ENCODE measurements at places on chromosomes 2 and 18.
A peak's percentile ranks its signal among the peaks of the same experiment; 100 is the strongest.

DNA sequence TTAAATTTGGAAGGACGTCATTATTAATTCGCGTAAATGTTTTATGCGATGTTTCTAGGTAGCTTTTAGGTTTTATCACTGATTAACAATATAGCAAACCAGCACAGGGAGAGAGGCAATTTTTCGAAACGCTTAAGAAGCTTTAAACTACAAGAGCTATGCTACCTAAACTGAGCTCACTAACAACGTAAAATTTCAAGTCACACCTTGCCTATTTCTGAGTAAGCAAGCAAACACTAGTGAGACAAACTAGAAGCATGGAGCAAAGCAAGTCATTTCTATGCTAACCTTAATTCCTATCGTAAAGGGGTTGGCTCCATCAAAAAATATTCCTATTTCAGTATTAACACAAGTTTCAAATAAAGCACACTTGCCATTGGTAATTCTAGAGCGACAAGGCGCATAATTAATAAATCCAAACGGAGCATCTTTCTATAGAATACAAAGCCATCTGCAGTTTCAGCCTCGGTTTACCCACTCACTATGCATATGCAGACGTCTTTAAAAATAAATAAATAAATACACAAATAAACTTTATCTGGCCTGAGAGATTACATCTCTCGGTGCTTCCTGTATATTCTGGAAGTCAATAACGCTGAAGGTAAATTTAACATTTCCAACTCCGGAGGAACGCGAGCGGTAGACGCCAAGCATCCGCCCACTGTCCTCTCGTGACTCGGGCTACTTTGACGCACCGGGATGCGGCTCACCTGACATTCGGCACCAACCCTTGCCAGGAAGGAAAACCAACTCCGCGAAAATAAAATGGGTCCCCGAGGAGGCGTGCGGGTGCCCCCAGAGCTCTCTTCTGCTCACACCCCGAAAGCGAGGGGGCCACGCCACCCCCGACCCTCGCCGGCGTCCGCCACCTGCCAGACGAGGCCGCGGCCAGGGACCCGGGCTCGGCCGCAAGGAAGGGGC is 947 bp downstream of the ITSN2 start:
- DNase-seq, result peak; percentile 47

- DNase-seq, result peak; percentile 73
Observed at GRCh38 chr18:44838971-44839666, 158.4 kb downstream of the SETBP1 start.

GRCh38 chr2:55133467-55134315 is 83.4 kb upstream of the RTN4 start:
- DNase-seq, result peak; percentile 74

DNA sequence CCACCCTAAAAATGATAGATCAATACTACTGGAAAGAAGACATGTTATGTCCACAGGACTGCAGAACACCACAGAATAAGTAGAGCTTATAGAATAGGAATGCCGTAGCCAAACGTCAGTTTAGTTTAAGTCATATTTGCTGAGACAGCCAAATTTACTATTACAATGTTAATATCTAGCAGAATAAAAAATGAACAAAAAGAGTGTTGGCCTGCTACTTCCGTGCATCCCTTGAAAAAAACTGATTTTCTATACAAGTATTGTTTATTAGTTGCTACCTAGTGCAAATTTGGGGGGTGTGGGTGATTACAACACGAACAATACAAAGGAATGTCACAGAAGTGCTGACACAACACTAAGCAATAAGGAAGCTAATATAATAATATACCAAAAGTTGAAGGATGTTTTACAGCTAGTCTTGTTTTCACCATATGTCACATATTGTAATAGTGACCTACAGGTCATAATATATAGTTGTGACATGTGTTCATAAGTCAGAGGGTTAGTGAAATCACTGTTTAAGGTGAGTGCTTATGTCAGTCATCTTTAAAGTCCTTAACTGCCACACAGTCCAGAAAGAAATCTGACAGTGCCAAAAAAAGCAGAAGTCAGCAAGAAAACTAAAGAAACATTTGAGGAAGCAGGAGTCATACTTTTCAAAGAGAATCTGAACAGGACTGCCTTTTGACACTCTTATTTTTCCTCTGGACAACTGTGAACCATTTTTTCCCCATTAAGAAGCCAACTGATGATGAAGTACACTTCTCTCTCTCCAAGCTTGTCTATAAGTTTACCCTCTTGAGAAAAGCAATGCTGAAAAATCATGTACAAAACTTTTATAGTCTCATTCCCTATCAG is 376.4 kb downstream of the ZEB2 start:
- DNase-seq, result no peak

- DNase-seq, result no peak
Observed at GRCh38 chr2:231643495-231643888, 50.8 kb downstream of the TEX44 start.

DNA sequence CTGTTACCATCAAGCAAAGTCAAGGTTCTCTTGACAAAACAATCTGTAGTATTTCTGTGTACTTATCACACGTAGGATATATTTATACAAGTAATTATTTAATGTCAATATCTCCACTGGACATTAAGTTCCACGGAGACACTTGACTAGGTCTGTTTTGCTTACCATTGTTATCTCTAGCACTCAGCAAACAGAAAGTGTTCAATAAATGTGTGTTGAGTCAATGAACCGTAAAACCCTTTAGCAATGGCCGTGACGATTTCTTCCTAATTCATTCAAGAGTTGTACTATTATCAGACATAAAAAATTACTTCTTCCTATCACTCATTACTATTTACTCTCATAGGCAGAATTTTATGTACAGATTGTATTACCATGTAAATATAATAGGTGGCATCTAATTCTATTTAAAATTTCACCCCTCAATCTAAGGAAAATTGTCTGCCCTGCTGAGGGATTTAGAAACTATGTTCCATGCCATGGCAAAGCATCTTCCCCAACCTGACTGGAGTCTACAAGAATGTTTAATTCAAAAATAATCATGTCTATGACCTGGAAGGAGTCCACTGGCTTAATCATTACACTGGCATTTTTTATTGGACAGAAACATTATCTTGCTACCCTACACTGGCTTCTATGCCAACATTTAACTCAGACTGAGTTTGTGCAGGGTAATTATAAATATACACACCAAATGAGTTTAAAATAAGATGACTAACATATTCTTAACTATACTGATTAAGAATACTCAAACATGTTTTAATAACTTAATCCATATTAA is 301.9 kb downstream of the ZEB2 start:
- DNase-seq, result no peak

GRCh38 chr2:66691031-66691965 is 256.4 kb downstream of the MEIS1 start:
- no peak for DNase-seq

GRCh38 chr2:212359425-212360067 is 179.1 kb downstream of the ERBB4 start:
- no peak for DNase-seq

DNA sequence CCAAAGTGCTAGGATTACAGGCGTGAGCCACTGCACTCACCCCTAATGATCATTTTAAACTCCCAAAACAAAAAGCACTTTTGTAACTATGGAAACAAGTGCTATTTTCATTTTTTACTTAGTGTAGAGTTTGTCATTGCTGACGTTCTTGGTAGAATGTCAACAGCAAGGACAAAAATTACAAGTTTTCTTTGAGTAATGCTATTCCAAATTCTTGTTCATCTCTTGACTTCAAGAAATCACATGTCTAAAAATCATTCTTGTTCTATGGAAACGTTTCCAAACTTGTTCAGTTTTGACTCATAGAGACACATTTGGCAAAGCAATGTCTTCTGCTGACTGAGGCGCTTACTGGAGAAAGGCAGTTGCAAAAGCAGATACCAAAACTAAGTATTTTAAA is 82.6 kb downstream of the MBP start:
- DNase-seq, result no peak

GRCh38 chr18:57422313-57422872 is 12.8 kb upstream of the ONECUT2 start:
- no peak for DNase-seq

- DNase-seq, result no peak
Observed at GRCh38 chr2:85810371-85811179, 56.8 kb downstream of the ATOH8 start.
